ENCODE measurements at places on chromosomes 1 and 21. TPM values are rescaled to one million over a fixed set of nuclear protein-coding genes. Genes with fewer than 3 reads are reported as not detected.
A peak's percentile ranks its signal among the peaks of the same experiment; 100 is the strongest.

The HTR1D gene
- total RNA-seq = 1.3 TPM

The HSPA6 gene
- total RNA-seq = 4.3 TPM

The CELA2B gene
- total RNA-seq = not detected

The CLCA4 gene
- not detected for total RNA-seq

The S100A3 gene
- total RNA-seq = 4.6 TPM

The PARK7 gene
- total RNA-seq = 333 TPM

The OR6K2 gene
- total RNA-seq = not detected

The GNAT2 gene
- 0.69 TPM for total RNA-seq

The UFC1 gene
- total RNA-seq = 84.6 TPM

GRCh38 chr1:156480016-156480370 lies 20.6 kb downstream of the MEF2D start:
- no peak for DNase-seq

- no peak for DNase-seq
Measured at GRCh38 chr1:187985145-187985896, 1156.6 kb downstream of the PLA2G4A start.

DNA sequence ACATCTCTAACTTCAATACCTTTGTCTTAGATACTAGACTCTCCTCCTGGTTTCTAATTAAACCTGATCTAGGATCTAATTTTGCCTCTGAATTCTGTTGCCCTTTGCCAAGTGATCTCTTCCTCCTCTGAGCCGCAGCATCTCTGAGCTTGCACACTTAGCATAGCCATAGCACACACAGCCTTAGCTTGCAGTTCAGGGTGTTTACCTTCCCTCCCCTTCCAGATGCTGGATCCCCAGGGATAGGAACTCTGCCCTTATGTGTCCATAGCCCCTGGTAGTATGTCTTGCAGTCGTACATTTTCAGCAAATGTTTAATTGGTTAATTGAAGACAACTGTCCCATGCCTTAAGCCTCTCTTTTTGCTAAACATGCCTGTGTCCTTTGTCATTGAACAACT lies 30.3 kb downstream of the SELL start:
- no peak for DNase-seq

DNA sequence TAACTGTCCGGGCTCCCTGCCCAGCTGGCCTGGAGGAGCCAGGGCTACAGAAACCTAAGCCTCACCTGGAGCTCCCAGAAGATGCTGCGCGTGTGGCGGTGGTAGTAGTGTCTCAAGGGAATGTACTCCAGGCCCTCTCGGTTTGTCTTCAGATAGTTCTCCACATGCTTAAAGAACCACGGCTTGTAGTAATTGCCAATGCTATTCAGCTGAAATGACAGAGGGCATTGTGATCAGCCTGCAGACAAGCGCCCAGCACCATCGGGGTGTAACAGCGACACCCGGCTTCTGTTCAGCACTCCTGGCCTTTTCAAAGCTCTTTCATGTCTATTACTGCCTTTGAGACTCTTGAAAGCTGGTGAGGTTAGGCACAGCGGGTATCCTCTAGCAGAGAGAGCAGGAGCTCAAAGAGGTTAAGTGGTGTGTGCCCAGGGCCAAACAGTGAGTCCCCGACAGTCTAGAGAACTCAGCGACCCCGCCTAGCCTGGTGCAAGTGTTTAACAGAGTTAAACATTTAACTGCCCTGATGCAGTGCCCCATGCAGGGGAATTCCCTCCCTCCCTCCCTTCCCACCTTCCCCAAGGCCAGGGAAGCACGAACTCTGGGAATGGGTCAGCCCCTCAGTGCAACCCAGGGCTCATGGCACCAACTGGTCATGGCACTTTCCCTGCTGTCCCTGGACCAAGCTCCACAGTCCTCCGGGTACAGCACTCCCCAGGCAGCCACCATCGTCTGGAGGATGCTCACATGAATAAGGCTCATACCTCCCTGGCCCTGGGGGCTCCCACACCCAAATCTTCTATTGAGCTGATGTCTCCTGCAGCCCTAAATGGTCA lies 21.5 kb downstream of the DHCR24 start:
- DNase-seq = no peak

- DNase-seq = no peak
Measured at GRCh38 chr1:28855469-28855951, 43.5 kb downstream of the OPRD1 start.

GRCh38 chr1:153536671-153537375 lies 1.0 kb upstream of the S100A6 start:
- peak; percentile 68 for DNase-seq

DNA sequence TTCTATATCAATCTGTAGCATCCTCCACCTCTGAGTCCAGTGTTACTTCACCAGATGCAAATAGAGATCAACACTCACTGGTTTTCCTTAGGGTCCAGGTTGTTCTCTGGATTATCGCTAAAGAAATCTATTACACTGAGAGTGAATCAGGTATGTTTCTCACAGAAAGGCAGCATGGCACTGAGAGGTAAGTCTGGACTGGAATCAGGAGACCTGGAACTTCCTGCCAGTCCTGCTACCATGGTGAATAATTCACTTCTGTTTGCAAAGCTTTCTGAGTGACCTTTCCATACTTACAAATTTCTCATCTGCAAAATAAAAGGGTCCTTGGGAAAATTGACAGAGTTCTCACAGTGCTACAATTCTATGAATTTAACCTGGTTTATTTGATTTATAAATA lies 1583.3 kb downstream of the MRPL39 start:
- DNase-seq = peak; percentile 20

GRCh38 chr1:104248385-104248784 lies 498.7 kb downstream of the AMY1C start:
- DNase-seq = no peak

DNA sequence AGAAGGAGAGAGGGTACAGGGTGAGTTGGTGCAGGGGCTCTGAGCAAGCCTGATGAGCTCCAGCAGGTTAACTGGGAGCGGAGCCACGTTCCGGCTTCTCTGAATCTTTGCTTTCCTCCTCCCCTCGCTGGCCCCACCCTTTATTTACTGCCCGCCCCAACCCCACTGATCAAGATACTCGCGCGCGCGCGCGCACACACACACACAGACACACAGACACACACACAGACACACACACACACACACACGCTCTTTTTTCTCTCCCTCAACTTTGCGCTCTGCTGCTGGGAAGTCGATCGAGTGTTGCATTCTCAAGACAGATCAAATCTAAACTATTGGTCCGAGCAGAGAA lies at the start of gene GRIK1:
GRIK1 (minus strand) TSS at position 73 of the 352 bp plus-strand sequence.
- DNase-seq = no peak

GRCh38 chr1:152884966-152885624 lies 7.0 kb downstream of the SMCP start:
- peak; percentile 32 for DNase-seq

DNA sequence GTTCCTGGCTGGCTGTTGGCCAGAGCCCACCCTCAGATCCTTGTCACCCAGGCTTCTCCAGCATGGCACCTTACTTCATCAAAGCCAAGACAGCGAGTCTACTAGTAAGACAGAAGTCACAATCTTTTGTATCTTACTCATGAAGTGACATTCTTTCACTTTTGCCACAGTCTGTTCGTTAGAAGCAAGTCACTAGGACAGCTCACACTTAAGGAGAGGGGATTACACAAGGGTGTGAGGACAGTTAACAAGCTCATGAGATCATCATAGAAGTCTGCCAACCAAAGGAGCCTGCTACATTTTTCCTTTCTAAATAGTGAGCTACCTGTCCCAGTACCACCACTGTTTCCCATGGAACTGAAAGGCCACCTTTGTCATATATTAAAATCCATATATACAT lies 61.5 kb downstream of the PACC1 start:
- DNase-seq = no peak

DNA sequence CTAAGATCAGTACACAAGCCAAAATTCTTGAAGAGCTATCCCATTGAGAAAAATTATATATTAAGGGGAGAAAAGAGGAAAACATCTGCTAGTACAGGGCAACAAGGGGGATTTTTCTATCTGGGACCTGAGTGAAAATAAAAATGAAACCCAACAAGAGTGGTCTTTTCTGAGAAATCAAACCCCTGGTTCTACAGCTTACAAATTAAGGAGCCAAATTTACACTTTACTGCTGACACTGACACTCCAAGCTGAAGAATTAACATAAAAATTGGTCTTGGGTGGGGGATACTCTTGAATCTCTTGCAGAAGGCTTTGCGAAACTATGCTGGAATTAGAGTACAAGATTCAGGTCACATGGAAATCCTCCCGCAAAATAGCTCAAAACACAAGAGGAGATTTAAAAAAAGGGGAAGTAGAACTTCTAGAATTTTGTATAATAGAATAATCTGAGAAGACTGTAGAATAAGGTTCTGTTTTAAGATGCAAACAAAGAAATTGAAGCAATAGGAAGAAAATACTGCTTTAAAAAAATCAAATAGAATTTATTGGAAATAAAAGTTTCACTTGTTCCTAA lies 32.1 kb upstream of the HSPA13 start:
- DNase-seq = no peak

- DNase-seq = peak; percentile 13
Measured at GRCh38 chr21:23452384-23453083, 2154.7 kb downstream of the MRPL39 start.

DNA sequence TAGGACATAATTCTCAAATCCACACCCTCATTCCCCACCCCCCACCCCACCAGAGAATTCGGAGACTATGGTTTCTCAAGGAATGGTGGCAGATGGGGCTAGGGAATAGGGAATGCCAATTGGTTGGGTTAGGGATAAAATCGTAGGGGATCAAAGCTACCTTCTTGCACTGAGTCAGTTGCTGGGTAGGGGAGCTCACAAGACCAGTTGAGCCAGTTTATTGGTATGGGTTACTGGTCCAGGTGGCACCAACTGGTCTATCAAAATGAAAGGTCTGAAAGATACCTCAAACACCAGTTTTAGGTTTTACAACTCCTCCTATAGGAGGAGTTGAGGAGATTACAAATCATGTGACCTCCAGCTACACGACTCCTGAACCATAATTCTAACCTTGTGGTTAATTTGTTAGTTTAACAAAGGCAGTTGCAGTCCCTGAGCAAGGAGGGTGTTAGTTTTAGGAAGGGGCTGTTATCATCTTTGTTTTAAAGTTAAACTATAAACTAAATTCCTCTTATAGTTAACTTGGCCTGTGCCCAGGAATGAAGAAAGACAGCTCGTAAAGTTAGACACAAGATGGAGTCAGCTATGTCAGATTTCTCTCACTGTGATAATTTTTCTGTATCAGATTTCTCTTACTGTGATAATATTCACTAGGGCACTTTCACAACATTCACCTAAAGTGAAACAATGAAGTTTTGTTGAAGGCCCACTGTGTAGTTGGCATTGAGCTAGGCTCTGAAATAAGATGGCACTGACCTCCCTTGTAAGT lies 2.5 kb downstream of the SHISAL2A start:
- peak; percentile 48 for DNase-seq

DNA sequence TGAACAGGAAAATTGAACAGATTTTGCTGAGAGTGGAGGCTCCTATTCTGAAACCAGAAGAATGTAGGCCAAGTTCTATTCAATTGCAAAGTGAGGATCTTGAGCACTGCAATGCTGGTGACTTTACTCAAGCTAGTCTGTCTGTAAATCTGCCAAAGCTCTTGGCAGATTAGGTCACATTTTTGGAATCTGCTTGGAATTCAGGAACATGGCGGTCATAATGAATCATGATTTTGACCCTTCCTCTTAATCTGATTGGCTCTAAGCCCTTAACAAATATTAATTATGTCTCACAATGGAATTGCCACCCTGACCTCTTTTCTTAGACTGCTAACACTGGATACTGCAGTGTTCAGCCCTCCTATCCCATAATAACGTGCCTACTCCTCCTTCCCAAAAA lies 7.2 kb upstream of the GNG12 start:
- DNase-seq = peak; percentile 75

DNA sequence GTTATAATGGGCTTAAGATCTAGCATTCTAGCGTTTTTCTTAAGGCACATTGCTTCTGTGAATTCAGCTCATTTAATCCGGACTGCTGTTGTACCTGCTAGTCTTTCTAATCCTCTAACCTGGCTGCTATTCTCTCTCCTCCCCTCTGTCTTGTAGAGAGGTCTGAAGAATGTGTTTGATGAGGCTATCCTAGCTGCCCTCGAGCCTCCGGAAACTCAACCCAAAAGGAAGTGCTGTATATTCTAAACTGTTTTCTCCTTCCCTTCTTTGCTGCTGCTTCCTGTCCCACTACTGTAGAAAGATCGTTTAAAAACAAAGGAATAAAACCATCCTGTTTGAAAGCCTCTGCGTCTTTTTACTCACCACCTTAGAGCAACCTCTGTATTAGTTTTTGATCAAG lies 37.3 kb downstream of the CDC42 start:
- DNase-seq = no peak

All from PC-3 (cell line).